ENCODE measurements at places on chromosomes 12 and 14.

DNA sequence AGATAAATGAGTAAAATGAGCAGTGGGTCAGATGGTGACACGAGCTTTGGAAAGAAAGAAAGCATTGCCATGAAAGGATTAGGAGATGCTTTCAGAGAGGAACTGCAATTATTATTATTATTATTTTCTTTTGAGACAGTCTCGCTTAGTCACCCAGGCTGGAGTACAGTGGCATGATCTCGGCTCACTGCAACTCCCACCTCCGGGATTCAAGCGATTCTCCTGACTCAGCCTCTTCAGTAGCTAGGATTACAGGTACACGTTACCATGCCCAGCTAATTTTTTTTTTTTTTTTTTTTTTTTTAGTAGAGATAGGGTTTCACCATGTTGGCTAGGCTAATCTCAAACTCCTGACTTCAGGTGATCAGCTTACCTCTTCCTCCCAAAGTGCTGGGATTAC is 77.4 kb downstream of the ST8SIA1 start:
- DNase-seq: no peak

DNA sequence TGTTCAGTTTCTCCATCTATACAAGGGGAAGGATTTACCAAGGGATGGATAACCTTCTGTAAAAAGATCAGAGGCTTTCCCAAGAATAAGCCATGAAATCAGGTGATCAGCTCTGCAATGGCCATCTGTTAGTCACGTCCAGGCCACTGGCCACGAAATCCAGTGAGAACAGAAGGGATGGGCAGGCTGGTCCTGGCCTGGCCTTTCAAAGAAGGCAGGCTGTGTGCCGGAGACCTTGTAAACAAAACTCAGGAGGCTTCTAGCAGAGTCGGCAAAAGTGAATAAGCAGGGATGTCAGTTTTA is 68.5 kb downstream of the RNF34 start:
- DNase-seq: no peak

- no peak for DNase-seq
Measured at GRCh38 chr12:39505023-39505422, 62.1 kb upstream of the KIF21A start.

- DNase-seq: no peak
Measured at GRCh38 chr14:76736514-76736913, 24.8 kb upstream of the VASH1 start.
